ENCODE measurements at places on chromosomes 11 and 22. TPM values are rescaled to one million over a fixed set of nuclear protein-coding genes. Genes with fewer than 3 reads are reported as not detected.

The ARHGEF17 gene
- 101 TPM for total RNA-seq

GRCh38 chr11:118002541-118003423, 16.6 kb downstream of the IL10RA start:
- H3K4me1 ChIP-seq = no peaks in the 10 kb centered on the region
- H3K27ac ChIP-seq = no peak overlapping the region
- DNase-seq = no peak
- no peaks in the 10 kb centered on the region for H3K36me3 ChIP-seq
- peaks cover 34% of the 10 kb centered on the region for H3K27me3 ChIP-seq

GRCh38 chr11:79437981-79438630, 2.7 kb downstream of the TENM4 start:
- peak overlapping the region; percentile 92 for H3K4me3 ChIP-seq
- peak; percentile 69 for DNase-seq
- no peaks in the 10 kb centered on the region for H3K27me3 ChIP-seq
- peak overlapping the region; percentile 98 for H3K27ac ChIP-seq
- H3K36me3 ChIP-seq = no peaks in the 10 kb centered on the region

GRCh38 chr11:58525037-58525614, 17.2 kb upstream of the OR5B21 start:
- no peak overlapping the region for H3K4me3 ChIP-seq
- peaks cover 12% of the 10 kb centered on the region for H3K36me3 ChIP-seq
- peaks cover 12% of the 10 kb centered on the region for H3K4me1 ChIP-seq
- no peak for DNase-seq
- H3K27ac ChIP-seq = peak overlapping the region; percentile 38

DNA sequence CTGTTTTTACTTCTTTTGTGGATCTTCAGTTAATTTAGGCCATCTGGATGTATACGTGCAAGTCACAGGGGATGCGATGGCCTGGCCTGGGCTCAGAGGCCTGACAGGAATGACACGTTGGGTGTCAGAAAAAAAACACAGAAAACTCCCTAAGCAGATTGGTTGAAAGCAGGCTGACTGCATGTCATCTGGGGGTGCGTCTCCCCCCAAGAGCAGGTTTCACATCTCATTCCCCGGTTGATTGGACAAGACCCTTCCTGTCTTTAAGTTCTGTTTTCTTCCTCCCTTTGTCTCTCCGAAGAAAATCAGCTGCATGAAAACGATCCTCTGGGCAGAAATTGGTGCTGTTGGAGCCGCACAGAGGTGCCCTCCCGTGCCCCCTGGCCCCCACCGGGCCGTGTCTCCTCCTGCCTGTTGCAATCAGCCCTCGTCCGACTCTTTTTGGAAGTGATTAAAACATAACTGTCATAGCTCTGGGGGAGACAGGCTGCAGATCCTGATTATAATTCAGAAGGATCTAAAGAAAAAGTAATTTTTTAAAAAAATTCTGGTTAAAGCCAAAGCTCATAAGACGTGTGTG, 71.8 kb upstream of the PARVG start:
- no peak overlapping the region for H3K4me3 ChIP-seq
- H3K36me3 ChIP-seq = no peaks in the 10 kb centered on the region
- peaks cover 2% of the 10 kb centered on the region for H3K27me3 ChIP-seq
- DNase-seq = no peak
- H3K4me1 ChIP-seq = no peaks in the 10 kb centered on the region
